ENCODE measurements at places on chromosomes 7 and 10.

- no peak for DNase-seq
These were observed 31.4 kb downstream of the FIGNL1 start for GRCh38 chr7:50418526-50419290.

GRCh38 chr7:71308096-71308495, 176.2 kb downstream of the GALNT17 start:
- no peak for DNase-seq

DNA sequence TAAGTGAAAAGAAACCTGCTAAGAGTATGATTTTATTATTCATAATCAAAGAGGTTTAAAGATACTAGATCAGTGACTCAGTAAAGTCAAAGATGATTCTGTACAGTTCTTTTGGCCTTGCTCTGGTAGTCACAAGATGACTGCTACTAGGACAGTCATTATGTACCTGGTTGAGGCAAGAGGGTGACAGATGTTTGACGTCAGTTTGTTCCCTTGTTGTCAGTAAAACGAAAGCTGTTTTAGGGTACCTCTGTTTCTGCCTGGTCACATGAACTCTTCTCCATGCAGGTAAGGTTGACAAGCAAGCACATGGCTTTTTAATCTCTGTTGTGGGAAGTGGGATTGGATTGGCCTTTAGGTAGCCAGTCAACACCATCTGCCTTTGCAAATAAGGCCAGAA, 308.0 kb downstream of the EXOC4 start:
- no peak for DNase-seq

GRCh38 chr7:113487925-113488731, 369.8 kb upstream of the SMIM30 start:
- no peak for DNase-seq

- no peak for DNase-seq
These were observed 21.0 kb upstream of the MYL7 start for GRCh38 chr7:44162179-44162578.

DNA sequence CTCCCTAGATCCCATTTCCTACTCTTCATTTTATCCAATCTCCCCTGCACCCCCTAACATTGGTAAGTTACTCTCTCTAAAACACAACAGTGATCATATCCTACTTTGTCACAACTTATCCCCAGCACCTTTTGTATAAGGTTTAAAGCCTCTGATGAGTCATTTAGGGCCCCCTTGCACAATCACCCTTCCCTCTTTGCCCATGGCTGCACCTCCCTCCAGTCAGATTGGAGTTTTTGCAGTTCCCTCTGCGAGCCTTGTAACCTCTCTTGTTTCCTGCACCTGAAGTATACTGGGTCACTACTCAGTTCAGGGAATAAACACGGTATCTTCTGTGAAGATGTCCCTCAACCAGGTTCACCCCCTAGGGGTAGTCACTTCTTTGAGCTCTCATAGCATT, 55.9 kb upstream of the ADRB1 start:
- no peak for DNase-seq

DNA sequence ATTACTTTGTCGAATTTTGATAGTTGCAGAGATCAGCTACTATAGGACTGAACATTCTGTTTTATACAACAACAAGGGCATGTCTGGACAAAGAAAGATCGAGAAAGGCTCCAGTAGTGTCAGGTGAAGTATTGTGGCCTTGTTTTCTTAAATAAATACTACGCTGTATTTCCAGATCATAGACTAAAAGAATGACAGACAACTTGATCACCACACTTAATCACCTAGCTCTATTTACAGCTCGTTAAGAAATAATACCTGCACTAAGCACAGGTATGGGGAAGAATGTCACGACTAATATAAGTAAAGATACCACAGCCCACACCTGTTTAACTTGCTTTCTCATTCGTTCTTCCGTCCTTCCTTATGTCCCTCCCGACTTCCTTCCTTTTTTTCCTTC, 269.2 kb downstream of the HGF start:
- no peak for DNase-seq

GRCh38 chr10:99619090-99619800, 994 bp downstream of the SLC25A28 start:
- DNase-seq = no peak

DNA sequence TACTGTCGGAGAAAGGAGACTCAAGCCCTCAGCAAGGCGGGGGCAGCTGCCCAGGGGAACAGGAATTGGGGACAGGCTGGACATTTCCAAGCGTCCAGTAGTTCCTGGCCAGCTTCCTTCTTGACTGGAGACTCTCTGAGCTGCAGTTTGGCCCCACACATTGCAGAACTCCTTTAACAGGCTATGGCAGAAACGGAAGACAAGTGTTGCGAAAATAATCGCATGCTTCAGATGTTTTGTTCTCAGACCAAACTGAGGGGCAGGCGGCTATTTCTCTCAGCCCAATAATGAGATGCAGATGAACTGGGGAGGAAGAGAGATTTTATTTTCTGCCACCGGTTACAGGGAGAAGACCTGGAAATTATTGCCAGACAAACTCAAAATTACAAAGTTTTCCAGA, 88.0 kb upstream of the PFKP start:
- no peak for DNase-seq
